Renal cortex interstitium (tissue), 15 donors: ENCODE measurements at places on chromosomes 2 and 18.

DNA sequence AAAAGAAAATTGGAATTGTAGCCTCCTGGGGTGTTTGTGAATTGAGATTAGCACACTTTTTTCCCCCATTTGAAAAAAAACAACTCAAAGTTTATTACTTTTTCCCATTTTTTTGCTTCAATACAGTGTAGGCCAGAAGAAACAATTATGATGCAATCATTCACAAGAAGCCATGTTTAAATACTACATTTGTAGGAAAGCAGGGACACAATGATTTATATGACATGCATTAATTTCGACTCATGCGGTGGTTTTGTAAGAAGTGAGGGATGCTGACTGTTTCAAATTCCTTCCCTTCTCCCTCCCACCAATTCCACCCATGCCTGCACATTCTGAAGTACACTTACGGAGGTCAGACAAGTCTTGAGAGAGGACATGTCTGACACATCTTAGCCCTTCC lies 774.2 kb upstream of the FSHR start:
- DNase-seq: no peak

DNA sequence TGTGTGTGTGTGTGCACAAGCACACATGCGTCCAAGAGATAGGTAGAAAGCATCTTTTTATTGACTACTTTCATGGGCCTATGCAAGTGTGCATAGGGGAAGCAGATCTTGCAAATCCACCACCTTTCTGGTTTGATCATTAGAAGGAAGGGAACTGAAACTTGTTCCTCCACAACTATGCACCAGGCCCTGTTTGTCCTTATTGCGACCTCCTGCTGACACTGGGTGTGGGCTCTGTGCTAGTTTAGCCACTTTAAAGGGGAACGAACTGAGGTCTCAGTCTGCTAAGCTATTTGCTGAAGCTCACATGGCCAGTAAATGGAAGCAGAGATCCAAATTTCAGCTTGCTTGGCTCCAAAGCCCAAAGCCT lies 32.1 kb upstream of the INSIG2 start:
- DNase-seq: no peak

- no peak for DNase-seq
These were observed 5.8 kb upstream of the GBX2 start for GRCh38 chr2:236173729-236174607.

DNA sequence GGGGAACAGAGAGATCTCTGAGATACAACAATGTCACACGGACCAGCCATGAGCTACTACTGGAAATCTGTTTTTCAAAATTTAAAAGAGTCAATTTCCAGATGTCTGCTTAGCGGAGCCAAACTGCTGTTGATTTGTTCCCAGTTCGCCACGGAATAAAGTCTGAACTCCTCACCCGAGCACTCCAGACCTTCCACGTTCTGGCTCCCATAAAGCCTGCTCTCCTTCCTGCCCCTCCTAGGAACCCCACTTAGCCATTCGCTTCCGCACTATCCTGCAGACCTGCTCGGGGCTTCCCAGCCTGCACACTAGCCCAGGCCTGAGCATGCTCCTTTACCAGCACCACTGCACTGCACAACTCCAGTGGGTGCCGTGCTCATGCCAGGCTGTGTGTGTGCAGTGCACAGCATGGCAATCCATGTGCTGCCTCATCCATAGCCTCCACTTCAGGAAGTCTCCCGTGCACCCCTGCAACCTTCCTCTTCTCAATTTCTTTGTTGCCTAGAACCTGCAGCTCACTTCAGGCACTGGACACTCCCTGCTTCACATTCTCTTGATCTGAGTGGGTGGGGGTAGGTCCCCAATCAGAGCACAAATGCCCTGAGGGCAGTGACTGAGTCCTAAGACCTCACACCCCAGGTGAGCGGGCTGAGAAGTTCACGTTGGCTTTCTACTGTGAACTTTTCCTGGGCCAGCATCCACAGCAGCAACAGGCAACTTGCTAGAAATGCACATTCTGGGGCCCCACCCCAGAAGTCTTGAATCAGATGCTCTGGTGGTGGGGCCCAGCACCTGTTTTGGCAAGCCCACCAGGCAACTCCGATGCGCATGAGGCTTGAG lies 53.7 kb downstream of the ZBTB7C start:
- no peak for DNase-seq

DNA sequence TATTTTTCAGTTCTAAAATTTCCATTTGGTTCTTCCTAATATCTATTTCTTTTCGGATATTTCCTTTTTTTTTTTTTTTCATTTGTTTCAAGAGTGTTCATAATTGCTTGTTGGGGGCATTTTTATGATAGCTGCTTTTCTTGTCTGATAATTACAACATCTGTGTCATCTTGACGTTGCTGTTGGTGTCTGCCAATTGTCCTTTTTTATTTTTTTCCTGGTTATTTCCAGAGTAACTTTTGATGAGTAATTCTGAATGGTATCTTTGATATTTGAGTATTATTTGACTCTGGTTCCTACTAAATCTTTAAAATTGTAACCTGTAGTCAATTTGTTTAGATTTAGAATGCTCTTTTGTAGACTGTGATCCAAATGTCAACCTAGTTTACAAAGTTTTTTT lies 51.3 kb upstream of the CHRNA1 start:
- DNase-seq: no peak

- no peak for DNase-seq
These were observed 13.1 kb upstream of the CNDP1 start for GRCh38 chr18:74521068-74521725.

DNA sequence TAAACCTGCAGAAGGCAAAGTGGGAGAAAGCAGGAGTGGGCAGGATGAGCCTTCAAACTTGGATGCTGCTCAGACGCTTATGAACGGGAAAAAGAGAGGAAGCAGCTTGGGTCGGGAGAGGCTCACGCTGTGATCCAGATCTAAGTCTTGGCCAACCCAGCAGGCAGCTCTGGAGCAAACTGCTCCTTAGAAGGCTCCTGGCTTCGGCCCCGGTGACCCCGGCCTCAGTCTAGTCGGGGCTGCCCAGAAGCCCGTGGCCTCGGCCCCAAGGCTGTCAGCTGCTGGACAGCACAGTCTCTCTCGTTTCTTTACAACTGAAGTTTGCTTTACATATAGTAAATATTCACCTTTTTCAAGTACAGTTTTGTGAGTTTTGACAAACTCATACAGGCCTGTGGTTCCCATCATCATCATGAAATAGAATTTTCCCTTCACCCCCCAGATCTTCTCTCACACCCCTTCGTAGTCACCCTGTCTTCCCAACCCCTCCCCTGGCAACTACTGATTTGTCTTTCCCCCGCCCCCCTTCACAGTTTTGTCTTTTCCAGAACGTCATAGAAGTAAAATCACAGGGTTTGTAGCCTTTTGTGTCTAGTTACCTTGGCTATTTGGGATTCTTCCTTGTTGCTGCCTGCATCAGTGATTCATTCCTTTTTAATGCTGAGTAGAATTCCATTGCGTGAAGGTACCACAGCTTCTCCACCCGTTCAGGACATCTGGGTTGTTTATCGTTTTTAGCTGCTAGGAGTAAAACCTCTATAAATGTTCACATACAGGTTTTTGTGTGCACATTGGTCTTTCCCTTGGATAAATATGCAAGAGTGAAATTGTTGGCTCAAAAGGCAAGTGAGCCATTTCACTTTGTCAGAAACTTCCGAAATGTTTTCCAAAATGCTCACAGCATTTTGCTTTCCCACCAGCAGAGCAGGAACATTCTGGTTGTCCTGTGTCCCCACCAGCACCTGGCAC lies 35.1 kb downstream of the MYO7B start:
- DNase-seq: no peak

GRCh38 chr18:55328301-55328700 lies 259.7 kb downstream of the TCF4 start:
- DNase-seq: no peak

GRCh38 chr2:10891390-10891789 lies 20.3 kb upstream of the KCNF1 start:
- DNase-seq: no peak

DNA sequence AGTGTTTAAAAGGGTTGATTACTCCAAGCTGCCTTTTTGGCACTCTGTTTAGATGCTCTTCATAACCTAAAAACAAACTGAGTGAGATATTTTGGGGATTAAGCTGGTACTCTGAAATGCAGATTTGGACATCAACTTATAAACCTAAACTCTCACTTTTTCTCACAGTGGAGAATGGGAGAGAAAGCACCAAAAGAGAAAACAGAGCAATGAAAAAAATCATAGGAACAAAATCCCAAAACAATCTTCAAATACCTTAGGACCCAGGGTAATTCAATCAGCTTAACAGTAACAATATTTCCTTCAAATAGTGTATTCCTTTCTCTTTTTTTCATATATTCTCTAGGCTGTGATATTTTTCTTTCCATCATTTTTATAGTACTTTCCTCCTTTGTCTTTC lies 11.5 kb downstream of the LRP1B start:
- no peak for DNase-seq

GRCh38 chr2:233297076-233297475 lies 10.5 kb upstream of the SAG start:
- DNase-seq: no peak

- DNase-seq: no peak
These were observed 5.0 kb upstream of the GYPC start for GRCh38 chr2:126650994-126651393.

GRCh38 chr2:59239146-59239545 lies 998.0 kb upstream of the FANCL start:
- no peak for DNase-seq

GRCh38 chr2:14616950-14617349 lies 15.6 kb upstream of the LRATD1 start:
- DNase-seq: no peak

GRCh38 chr2:41610501-41611190 lies 437.2 kb upstream of the PKDCC start:
- no peak for DNase-seq

- DNase-seq: no peak
These were observed 20.5 kb upstream of the GNAL start for GRCh38 chr18:11668441-11669169.
